Activated T-cell treated with anti-CD3 and anti-CD28 coated beads, Interleukin-2, amount 50 U/mL, for 1 hour (primary cell): ENCODE measurements at places on chromosomes 1 and 21.

- no peak for DNase-seq
Observed at GRCh38 chr1:182570611-182570970, 18.5 kb downstream of the RNASEL start.

DNA sequence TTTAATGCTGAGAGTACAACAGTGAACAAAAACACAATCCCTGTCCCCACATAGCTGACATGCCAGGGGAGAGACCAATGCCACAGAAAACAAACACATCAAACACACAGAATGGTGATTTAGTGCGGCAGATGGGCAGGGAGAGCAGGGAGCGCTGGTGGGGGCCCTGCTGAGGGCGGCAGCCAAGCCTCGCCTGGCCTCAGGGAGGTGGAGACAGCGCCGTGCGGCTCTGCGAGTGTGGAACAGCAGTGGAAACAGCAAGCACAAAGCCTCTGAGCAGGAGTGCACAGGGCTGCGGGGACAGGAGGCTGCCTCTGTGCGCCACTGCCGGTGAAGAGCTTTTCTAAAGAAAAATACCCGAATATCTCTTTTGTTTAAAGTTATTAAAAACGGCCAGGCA is 17.0 kb downstream of the MCM3AP start:
- DNase-seq: no peak

GRCh38 chr1:13643017-13643416 is 57.0 kb upstream of the PRDM2 start:
- DNase-seq: no peak

DNA sequence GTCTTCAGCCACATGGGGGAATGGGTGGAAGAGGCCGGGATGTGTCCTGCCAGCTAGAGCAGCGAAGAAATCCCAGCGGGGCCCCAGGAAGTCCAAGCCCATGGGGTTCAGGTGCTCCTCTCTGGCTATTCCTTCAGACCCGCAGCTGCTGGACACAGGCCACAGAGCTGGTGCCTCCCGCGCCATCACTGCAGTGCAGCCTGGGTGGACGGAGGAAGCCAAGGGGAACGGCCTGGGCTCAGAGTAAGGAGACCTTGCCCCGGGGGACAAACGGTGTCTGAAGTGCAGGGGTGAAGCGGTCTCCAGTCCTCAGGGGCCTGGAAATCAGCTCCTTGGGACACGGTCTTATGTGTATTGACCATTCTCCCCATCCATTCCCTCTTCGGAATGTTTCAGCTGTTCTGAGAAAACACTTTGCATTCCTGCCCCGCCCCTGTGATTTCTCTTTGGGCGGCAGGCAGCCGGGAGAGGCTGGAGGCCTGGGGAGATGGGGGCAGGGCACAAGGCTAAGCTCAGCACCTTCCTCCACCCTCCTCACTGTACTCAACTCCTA is 18.4 kb downstream of the MTHFR start:
- no peak for DNase-seq

DNA sequence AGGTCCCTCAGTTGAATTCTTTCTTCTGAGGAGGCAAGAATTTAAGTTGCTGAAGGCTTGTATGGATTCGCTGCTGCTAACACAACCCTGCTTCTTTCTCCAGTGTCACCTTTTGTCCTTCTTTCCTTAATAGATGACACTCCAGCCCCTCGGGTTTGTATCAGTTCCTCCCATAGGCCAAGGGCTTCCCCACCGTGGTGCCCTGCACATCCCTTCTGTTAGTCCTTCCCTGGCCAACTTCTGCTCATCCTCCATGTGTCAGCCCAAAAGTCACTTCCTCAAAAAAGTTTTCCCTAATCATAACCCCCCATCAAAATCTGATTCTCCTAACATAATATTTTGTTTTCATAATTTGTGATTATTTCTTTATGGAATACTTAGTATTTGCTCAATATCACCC is 190.4 kb downstream of the RHOU start:
- DNase-seq: no peak

DNA sequence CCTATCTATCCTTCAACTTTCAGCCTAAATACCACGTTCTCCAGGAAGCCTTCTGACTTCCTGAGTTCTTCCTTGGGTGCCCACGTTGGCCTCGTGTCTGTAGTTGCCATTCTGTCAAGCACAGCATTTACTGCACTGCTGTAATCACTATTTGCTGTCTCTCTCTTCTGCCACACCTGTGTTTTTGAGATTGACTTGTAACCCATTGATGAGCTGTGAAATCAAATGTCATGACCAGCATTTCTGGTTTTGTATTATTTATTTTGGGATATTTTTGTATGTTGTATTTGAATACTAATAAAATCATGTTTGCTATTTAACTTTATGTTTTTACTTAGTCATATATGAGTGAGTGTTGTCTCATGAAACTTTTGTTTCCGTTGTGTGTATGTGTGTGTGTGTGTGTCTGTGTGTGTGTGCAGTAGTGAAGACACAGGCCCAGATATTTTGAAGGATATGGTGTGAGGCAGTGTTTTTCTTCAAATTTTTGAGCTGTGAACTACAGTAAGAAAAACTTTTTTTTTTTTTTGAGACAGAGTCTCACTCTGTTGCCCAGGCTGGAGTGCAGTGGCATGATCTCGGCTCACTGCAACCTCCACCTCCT is 126.2 kb upstream of the SERBP1 start:
- no peak for DNase-seq

DNA sequence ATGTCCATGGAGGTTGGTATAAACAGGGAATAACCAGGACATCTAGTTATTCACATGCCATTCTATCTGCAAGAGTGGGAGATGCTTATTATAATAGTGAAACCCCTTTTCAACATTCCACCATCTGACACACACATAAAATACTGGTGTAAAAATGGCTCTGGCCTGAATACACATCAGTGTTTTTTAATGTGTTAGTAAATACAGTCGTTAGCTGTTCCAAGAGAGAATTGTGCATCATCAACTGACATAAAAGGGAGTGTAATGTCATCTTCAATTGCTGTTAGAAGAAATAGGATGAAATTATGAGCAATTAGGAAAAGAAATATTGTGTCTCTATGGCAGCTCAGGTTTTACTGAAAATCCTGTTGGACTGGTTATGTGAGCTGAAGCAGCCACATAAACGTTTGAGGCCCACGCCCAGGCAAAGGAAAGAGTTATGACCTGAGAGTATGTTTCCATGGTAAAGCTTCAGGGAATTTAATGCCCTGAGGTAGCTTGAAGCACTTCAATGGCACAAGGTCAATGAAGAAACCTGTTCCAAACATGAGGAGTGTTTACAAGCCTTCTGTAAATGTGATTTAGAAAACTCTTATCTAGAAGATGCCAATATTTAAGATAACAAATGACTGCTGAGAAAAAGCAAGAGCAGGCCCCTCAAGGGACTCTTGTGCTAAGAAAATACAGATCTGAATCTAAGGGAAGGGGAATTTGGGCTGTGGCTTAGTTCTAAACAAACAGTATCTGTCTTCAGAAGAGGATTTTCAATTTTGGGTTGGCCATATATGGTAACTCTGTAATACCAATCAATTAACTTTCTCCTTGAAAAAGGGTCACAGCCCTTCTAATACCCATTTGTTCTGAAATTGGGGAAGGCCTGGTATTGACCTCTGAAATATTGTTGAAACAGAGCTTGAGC is 384.3 kb downstream of the SEC16B start:
- DNase-seq: no peak

GRCh38 chr1:2429780-2430591 is 17.6 kb upstream of the PEX10 start:
- no peak for DNase-seq

GRCh38 chr1:28933918-28934317 is 19.5 kb downstream of the EPB41 start:
- DNase-seq: no peak

GRCh38 chr21:45112371-45112770 is 38.0 kb downstream of the ADARB1 start:
- DNase-seq: no peak

GRCh38 chr1:236341298-236341697 is 52.8 kb upstream of the EDARADD start:
- DNase-seq: no peak

DNA sequence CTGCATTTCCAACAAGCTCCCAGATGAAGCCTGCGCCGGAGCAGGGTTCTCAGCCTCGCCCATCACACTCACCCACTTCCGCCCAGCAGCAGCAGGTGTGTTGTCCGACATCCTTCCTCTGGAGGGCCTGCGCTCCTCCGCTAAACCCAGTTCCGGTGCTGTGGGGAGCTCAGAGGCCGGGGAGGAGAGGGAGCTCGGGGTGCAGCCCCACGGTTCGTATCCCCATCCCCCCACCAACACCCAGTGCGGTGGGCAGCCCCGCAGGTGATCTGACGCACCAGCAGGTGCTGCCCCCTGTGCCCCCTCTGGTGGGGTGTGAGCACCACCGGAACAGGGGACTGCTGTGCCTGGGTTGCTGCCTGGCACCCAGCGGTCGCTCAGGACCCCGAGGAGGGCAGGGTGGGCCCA is 3.4 kb upstream of the PEX10 start:
- DNase-seq: peak; percentile 38

DNA sequence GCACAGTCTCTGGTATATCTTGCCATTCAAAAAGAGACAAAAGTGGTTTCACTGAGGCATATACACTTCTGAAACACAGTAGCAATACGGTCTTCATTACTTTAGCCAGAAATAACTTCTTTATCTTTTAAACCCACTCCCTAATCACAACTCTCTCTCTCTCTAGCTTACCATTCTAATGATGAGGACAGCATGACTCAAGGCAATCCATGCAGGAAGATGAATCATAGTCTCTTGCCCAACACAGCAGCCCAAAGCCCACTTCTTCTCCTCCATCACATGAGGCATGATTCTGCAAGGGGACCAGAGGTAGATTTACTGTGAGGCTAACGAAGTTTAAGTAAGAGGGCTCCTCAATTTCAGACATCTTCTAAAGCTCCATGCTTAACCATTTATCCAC is 285.0 kb upstream of the NR5A2 start:
- DNase-seq: no peak

DNA sequence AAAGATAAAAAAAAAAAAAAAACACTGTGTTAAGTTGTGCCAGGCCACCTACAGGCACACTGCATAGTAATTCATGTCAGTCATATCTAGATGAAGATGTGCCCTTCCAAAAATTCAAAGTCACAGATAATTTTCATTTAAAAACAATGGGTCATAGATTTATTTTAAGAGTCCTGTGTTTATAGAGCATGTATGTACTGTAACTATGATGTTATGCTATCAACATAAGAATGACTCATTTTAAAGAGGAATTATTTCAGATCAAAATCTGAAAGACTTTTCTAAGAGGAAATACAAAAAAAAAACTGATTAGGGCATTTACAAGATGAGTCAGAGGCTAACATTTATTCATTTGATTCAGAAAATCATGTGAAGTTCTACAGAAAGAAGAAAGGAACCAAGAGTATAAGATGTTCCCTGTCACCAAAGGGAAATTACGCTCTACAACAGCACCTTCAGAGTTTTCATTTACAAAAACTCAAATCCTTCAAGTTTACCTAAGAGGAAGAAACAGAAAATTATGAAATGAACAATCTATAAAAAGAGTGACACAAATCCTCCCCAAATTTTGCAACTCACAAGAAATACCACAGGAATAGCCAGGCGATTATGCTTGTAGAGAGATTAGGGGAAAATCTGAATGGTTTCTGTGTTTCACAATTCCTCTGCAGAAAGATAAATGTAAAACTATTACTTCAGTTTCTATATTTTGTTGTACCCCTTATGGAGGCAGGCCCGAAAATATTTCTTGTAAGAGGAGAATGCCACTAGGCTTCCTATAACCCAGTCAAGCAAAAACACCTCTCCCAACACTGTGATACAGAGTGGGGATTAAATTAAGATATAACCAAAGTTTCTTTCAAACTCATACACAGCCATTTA is 13.8 kb downstream of the TP53BP2 start:
- no peak for DNase-seq

DNA sequence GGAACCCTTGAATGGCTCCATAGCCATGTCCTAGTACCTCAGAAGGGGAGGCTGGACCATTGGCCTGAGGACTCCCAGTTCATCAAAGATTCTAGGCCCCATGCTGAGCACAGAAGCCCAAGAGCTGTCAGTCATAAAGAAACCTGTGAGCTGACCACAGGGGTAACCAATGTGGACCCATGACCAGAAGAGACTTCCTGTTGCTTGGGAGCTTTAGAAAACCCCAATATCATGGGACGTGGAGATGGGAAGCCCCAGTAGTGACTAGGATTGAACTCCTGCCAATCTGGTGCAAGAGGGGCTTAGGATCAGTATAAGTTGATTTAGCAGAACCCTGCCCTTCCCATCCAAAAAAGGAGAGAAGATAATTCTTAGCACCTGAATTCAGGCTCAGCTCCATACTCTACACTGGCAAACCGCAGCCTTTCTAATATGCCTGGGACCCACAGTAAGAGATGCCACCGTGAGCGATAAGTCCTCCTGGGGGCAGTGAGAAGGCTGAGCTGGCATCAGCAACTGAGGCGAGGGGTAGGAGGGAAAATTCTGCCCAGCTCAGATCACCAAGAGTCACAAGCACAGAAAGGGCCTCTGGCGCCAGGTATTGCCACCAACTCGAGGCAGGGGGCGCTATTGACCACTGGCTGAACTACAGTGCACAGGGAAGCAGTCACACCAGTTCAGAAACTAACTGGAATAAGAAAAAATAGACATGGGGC is 108.9 kb downstream of the CAPN8 start:
- DNase-seq: no peak

DNA sequence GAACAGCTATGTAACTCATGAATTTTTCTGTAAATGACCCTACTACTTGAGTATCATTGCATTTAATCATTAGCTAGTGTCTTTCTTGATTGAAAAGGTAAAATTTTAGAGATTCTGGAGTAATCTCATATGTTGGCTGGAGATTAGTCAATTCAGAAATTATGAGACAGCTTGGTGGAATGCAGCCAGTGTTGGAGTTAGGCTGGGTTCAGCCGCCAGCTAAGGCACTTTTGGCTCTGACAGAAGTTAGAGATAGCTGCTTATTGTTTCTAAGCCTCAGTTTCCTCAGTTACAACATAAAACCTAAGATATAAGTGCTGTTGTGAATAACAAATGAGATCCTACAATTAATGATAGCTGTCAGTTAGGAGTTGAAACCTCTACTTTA is 49.4 kb downstream of the TBCE start:
- DNase-seq: no peak

DNA sequence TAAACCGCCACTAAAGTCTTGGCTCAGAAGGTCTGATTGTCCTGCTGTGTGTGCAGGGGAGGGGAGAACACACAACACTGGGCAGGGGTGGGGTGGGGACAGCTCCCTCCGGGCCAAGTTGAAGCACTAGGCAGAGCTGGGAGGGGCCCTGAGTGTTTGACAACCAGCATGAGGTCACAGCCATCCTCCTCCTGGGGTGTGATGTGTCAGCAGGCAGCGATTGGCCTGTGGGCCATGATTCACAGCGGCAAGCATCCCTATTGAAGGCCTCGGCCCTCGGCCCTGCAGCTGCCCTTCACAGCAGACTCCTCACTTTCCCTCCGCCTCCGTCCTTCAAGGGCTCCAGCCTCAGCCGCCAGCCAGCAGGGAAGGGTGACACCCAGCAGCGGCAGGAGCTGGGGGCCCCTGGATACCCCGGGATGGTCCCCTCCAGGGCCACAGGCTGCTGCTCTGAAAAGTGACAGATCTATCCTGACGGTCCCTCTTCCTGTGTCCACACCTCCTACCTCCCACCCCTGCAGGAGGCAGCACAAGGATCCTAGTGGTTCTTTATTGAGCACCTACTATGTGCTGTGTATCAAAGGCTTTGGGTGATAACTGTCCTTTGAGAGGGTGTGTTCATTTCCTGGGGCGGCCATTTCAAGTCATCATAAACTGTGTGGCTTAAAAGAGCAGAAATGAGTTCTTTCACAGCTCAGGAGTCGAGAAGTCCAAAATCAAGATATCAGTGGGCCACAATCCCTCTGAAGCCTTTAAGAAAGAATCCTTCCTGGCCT is 66.0 kb upstream of the SLC25A33 start:
- DNase-seq: no peak
